ENCODE measurements at places on chromosomes 5 and 9. TPM values are rescaled to one million over a fixed set of nuclear protein-coding genes. Genes with fewer than 3 reads are reported as not detected.

The SPAG8 gene
- total RNA-seq, result not detected

The OR1L4 gene
- not detected for total RNA-seq

The C9orf153 gene
- total RNA-seq, result not detected

The STK32A gene
- 2.9 TPM for total RNA-seq

The C9orf50 gene
- total RNA-seq, result not detected

The PCDHA10 gene
- 0.33 TPM for total RNA-seq
